Retina (tissue), 1 donor: ENCODE measurements at places on chromosomes 11 and 22.
A peak's percentile ranks its signal among the peaks of the same experiment; 100 is the strongest.

- no peak for DNase-seq
Observed at GRCh38 chr11:36994208-36994607, 396.2 kb upstream of the RAG2 start.

DNA sequence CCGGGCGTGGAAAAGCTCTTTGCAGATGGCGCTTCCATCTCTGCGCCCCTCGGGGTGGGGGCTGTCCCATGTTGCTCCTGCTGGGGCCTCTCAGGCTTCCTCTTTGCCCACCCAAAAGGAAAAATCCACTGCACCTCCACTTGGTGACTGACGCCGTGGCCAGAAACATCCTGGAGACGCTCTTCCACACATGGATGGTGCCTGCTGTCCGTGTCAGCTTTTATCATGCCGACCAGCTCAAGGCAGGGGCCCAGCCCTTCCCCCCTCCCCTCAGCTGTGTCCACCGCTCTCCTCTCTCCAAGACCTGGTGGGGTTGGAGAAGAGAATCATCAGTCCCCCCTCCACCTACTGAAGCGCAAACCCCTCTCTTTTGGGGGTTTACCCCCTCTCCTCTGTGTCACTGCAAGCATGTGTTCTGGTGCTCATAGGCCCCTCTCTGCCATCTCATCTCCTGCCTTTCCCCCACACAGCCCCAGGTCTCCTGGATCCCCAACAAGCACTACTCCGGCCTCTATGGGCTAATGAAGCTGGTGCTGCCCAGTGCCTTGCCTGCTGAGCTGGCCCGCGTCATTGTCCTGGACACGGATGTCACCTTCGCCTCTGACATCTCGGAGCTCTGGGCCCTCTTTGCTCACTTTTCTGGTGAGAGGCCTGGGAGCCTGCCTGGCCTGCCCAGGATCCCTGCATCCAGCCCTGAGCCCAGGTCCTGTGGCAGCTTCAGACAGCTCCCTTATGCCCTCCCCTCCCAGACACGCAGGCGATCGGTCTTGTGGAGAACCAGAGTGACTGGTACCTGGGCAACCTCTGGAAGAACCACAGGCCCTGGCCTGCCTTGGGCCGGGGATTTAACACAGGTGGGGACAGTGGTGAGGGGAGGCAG lies 1.8 kb downstream of the LARGE2 start:
- DNase-seq = no peak

GRCh38 chr11:36618363-36619047 lies 20.5 kb upstream of the RAG2 start:
- no peak for DNase-seq

DNA sequence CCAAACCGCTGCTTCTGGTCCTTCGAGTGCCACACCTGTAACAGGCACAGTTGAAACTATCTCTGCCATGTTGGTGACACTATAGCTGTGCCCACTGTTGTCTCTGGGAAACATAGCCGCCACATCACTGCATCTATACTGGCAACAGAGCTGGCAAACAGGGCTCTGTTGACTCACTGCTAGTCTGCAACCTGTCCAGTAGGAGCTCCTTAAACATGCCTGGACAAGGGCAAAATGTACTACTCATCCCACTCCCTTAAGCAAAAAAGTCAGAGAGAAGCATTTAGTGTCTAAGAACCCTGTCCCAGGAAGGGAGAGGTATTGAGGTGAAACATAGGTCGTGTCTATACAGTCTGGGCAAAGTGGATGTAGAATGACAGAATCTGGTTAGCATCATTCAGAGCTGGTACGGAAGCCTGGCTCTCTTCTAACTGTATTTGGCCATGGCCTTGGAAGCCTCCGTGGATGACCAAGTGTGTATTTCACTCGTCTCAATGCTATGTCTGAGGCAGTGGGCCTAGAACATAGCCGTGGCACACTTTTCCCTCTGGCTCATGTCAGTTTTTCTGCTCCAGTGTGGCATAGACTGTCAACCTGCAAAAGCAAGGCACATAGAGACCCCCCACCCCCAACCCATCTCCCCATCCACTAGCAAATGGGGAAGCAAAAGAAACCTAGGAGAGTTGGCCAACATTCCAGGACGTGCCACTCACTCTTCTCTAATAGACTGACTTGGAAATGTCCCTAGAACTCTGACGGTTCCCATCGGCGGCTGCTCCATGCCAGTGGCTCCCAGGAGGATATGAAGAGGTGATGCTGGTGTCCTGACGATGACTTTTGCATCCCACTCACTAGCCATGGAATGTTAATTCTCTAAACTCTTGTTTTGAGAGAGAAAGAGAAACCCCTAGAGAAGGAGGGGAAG lies 21.4 kb upstream of the PISD start:
- no peak for DNase-seq

- DNase-seq = no peak
Observed at GRCh38 chr22:31662668-31663037, 638 bp upstream of the PISD start.

DNA sequence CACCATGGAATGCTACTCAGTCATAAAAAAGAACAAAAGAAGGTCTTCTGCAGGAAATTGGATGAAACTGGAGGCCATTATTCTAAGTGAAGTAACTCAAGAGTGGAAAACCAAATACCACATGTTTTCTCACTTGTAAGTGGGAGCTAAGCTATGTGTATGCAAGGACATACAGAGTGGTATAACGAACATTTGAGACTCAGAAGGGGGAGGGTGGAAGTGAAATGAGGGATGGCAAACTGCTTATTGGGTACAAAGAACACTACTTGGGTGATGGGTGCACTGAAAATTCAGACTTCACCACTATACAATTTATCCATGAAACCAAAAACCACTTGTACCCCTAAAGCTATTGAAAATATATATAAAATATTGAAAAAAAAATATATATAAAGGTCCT lies 13.4 kb upstream of the CAT start:
- no peak for DNase-seq

DNA sequence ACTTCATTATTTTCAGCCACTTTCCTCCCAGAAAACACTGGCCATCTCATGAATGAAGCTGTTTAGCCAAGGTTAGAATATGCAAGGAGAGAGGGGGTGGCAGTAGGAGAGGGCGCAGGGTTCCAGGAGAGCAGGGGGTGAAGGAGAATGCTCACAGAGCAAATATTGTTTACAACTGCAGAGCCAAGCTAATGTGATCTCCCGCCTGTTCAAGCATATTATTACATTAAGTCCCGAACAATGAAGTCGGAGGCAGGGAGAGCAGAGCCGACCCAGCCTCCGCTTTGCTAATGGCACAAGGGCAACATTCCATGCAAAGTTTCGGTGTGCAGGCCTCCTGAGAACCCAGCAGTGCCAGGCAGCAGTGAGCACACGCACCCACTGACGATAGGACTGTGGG lies 80.1 kb downstream of the MICAL3 start:
- peak; percentile 75 for DNase-seq

- DNase-seq = no peak
Observed at GRCh38 chr11:118623269-118623655, 15.8 kb downstream of the PHLDB1 start.

DNA sequence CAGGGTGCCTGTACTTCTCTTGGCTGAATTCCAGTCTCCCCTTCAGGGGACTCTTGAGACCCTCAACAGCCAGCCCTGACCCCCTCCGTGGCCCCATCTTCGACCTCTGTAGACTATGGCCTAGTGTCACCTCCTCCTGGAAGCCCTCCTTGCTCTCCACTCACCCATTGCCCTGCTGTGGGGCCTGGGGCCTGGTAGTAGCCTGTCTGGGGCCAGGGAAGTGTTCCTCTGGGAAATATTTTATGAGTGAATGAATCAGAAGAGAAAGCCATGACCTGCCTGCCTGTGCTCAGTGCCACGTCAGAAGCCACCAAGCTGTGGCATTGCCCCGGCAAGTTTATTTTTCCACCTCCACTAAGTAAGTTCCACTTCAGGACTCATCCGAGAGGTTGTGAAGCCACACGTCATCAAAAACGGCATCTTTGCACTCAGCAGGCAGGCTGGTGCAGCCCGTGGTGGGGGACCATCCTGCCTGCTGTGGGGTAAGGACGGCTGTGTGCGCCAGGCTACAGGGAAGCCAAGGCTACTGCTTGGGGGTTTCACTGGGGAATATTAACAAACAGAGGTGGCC lies 59.6 kb upstream of the PPARA start:
- DNase-seq = no peak

DNA sequence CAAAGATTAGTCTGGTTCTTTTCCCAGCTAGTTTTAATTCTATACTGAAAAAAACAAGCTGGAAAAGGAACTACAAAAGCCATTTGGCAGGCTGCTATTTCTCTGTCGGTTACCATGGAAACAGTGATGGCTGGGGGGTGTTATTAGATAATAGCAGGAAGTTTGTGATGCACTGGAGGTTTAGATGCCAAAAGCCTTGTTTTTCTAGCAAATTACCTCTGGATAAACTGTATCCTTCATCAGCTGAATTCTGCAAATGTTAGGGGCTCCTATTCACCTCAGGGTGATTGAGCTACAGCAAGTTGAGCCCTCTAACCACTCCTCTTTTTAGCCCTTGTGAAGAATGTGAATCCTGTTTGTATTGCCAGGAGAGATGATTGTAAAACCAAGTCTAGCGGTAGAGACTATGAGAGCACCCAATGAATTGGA lies 25.2 kb downstream of the ALKBH3 start:
- DNase-seq = no peak

GRCh38 chr11:17000987-17001386 lies 13.2 kb downstream of the PLEKHA7 start:
- no peak for DNase-seq

- no peak for DNase-seq
Observed at GRCh38 chr22:42322562-42322926, 52.1 kb upstream of the TCF20 start.
